Stimulated activated CD4-positive, alpha-beta T cell treated with anti-CD3 and anti-CD28 coated beads, Interleukin-4, amount 100 ng/mL, for 1 hour (primary cell): ENCODE measurements at places on chromosomes 5 and 9.

- no peak for DNase-seq
Measured at GRCh38 chr5:52838326-52839015, 50.8 kb downstream of the ITGA1 start.

DNA sequence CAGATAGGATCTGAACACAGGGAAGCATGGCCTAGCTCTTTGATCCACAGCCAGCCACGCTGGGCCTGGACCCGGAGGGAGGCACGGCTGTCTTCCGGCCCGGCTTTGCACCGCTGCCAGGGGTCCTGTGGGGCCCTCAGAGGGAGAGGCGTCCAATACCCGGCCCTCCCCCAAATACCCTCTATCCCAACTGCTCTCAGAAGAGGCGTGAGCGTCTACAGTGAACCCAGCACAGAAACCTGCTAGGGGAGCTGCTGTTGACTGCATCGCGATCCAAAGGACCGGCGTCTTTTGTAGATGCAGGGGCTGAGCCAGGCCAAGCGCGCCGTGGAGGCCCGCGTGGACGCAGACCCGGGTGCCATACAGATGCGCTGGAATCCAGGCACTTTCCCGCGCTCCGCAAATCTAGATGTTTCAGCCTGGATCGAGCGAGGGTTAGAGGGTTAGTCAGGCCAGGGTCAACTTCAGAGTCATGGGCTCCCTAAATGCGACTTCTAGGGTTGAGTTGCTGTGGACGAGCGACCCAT, 1.1 kb upstream of the TCF7 start:
- no peak for DNase-seq

- DNase-seq, result no peak
Measured at GRCh38 chr5:138981586-138981985, 106.5 kb upstream of the LRRTM2 start.

- DNase-seq, result no peak
Measured at GRCh38 chr5:135371622-135372232, 27.3 kb downstream of the MACROH2A1 start.

DNA sequence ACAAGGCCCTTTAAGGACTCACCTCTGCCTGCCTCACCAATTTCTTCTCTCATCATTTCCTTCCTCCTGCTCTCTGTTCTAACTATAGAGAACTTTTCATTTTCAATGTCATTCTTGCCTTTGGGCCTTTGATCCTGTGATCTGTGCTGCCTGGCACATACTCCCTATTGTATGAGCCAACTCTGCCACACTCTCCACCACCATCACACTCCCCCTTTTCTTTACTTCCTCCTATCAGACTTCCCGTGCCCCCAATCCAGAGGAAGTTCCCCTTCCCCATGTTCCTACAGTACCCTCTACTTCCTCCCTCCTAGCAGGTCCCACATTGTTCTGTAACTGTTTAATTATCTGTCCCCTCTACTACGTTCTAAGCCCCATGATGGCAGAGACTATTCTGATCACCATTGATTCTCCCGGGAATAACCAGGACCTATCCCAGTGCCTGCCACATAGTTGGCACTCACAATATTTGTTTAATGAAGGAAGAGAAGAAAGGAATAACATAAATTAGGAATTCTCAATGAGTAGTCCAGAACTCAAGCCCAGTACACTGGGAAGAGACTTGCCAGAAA, 27.5 kb downstream of the ADAM19 start:
- no peak for DNase-seq

- DNase-seq, result no peak
Measured at GRCh38 chr5:109062664-109063063, 315.0 kb downstream of the FER start.

DNA sequence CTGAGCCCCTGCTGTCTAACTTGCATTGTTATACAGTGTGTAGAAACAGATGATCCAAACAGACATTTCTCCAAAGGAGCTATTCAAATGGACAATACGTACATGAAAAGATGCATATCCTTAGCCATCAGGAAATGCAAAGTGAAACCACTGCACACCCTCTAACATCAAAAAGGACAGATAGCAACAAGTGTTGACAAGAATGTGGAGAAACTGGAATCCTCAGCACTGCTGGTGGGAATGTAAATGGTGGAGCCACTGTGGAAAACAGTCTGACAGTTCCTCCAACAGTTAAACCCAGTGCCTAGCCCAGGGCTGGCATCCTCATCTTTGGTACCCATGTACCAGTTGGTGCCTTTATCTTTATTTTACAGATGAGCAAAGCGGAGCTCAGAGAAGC, 8.5 kb downstream of the ORM2 start:
- DNase-seq, result no peak

- no peak for DNase-seq
Measured at GRCh38 chr5:116358911-116359418, 215.7 kb downstream of the SEMA6A start.

DNA sequence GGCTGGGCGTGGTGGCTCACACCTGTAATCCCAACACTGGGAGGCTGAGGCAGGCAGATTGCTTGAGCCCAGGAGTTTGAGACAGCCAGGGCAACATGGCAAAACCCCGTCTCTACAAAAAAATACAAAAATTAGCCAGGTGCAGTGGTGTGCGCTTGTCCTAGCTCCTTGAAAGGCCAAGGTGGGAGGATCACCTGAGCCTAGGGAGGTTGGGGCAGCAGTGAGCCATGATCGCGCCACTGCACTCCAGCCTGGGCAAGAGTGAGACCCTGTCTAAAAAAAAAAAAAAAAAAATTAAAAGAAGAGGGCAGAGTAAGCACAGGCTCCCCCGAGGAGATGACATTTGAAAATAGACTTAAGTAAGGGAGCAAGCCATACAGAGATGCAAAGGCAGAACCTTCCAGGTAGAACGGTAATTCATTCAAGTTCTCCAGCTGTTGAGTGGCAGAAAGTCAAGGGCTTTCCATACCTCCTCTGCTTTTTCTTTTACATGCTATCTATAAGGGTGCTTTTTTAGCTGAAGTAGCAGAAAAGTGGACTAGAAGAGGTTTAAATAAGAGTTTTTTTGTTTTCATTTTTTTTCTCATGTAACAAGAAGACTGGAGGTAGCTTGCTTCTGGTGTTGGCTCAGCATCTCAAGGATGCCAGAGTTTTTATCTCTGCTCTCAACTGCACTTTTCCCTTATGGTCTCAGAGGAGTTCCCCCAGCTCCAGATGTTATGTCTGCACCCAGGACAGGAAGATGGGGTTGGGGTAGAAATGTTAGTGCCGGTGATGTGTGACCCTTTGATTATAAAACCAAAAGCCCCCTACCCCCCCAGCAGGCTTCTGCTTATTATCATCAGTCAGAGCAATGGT, 40.8 kb downstream of the ERGIC1 start:
- DNase-seq, result no peak

DNA sequence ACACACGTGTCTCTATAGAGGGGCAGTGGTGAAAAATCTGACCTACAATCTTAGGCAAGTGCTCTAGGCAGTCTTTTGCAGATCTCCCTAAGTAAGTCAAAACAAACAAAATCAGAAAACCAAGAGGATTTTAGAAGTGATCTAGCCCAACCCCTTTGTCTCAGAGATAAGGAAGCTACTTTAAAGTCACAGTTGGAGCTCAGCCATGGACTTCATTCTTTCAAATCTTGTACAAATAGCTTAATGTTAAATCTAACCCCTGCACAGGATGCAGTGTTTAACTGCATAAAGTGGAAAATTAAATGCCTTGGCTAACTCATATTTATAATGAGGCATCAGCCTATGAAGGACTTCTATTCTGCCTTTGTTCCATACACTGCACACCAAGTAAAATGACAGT, 135.1 kb upstream of the RFX3 start:
- DNase-seq, result no peak

GRCh38 chr5:167623354-167623753, 668.1 kb upstream of the WWC1 start:
- no peak for DNase-seq

GRCh38 chr5:165029099-165029870, 1523.9 kb downstream of the MAT2B start:
- no peak for DNase-seq

- peak; percentile 20 for DNase-seq
Measured at GRCh38 chr9:127567730-127568617, 44.1 kb upstream of the STXBP1 start.

GRCh38 chr9:136525841-136526499, 19.9 kb downstream of the NOTCH1 start:
- no peak for DNase-seq
